ENCODE measurements at places on chromosomes 1 and 21.

- DNase-seq: no peak
These were observed 203.7 kb downstream of the S1PR1 start for GRCh38 chr1:101440485-101440884.

DNA sequence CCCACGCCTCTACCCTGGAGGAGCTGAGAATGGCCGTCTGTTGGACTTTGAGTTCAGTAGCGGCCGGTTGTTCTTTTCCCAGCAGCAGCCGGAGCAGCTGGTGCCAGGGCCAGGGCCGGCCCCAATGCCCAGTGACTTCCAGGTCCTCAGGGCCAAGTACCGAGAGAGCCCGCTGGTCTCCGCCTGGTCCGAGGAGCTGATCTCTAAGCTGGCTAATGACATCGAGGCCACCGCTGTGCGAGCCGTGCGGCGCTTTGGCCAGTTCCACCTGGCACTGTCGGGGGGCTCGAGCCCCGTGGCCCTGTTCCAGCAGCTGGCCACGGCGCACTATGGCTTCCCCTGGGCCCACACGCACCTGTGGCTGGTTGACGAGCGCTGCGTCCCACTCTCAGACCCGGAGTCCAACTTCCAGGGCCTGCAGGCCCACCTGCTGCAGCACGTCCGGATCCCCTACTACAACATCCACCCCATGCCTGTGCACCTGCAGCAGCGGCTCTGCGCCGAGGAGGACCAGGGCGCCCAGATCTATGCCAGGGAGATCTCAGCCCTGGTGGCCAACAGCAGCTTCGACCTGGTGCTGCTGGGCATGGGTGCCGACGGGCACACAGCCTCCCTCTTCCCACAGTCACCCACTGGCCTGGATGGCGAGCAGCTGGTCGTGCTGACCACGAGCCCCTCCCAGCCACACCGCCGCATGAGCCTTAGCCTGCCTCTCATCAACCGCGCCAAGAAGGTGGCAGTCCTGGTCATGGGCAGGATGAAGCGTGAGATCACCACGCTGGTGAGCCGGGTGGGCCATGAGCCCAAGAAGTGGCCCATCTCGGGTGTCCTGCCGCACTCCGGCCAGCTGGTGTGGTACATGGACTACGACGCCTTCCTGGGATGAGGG, 28.5 kb upstream of the SPSB1 start:
- no peak for DNase-seq

DNA sequence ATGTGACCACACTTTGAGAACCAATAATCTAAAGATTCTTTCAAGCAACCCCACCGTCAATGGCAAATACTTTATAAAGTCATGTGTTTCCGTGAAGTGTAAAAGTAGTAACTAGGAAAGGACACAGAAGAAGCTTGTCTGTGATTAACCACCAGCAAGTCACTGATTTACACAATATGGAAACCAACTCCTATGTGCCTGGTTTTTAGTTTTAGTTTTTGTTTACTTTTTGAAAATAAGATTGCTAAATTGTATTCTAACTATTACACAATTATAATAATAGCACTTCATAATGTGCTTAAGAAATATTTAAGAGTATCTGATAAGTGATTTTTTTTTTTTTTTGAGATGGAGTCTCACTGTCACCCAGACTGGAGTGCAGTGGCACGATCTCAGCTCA, 13.0 kb downstream of the FMO2 start:
- no peak for DNase-seq

DNA sequence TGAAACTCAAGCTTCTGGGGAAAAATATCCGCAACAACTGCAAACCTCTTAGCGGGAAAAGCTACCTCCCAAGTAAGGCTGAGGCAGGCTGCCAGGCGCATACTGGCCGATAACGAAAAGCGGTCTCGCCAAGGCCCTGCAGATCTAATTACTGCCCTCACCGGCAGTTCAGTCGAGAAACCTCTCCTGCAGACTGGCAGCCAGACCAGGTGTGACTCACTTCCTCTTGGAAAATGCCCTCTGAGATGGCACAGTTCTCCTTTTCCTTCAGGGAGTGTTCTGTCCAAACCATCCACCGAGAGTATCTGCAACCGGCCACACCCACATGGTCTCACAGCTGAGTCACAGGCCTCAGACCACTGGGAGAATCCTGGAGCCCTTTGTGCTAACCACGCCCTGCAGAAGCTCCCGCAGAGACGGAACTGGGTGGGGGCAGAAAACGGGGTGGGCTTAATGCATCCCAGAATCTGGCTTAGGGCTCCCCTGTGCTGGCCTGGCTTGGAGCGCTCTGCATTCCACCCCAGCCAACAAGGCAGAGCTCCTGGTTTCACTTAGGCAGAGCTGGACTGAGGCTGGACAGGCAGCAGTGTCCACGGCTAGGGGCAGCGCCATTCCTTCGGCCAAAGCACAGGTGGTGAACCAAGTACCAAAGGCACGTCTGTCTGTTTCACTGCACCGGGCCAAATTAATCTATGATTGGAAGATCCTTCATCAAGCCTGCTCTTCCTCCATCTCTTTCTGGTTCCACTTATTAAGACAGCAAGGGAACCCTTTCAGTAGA, 1.2 kb downstream of the S100A10 start:
- peak; percentile 0 for DNase-seq

DNA sequence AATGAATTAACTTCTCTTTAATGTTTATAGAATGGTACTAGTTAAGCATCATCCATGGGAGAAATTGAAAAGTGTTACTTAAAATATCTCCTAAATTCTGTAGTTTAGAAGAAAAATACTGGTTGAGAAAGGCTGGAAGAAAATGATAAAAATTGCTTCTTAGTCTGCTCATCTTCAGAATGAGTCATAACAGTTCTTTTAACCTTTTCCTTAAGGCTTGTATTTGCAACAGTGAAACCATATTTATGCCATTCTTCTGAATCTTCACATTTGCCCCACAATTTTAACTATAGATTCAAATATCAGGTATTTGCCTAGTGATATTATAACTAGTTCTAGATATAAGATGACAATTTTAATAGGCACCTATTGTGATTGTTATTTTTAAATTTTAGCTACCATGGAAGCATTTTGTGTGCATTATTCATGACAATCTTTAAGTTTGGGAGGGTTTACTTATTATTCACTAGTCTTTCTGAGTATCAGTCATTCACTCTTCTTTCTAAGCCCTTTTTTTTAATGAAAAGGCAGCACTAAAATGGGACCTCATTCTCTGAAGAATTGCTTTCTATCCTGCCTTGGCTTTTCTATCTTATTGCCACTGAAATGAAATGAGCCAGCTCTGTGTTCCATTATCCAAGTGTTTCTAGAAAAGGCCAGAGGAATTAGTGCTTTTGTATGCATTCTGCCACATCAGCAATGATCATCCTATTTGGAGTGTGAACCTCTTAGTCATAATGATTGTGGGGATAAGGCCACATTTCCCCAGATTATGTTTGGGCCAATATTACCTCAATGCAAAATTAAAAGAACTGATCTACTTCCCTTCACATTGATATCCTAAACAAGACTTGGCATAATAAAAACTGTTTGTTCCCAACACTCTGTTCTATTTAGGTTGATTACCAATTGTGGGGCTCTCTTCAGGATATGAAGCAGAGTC, 58.4 kb downstream of the SAMSN1 start:
- no peak for DNase-seq

GRCh38 chr1:90325168-90325567, 330.3 kb downstream of the ZNF326 start:
- DNase-seq: no peak

- no peak for DNase-seq
These were observed 35.3 kb downstream of the SLC1A7 start for GRCh38 chr1:53107090-53107489.

Measured in T follicular helper cell (primary cell).